ENCODE measurements at places on chromosomes 5 and 9.

- no peak for DNase-seq
Observed at GRCh38 chr9:125284855-125285254, 23.2 kb downstream of the GAPVD1 start.

DNA sequence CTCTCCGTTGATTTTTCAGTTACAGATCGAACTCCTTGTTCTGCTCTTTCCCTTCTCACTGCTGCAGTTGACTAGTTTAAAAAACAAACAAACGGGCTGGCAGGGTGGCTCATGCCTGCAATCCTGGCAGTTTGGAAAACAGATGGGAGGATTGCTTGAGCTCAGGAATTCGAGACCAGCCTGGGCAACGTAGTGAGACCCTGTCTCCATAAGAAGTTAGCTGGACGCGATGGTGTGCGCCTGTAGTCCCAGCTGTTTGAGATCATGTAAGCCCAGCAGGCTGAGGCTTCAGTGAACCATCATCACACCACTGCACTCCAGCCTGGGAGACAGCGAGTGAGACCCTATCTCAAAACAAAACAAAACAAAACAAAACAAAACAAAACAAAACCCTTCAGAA lies 51.4 kb upstream of the NCS1 start:
- DNase-seq: no peak

DNA sequence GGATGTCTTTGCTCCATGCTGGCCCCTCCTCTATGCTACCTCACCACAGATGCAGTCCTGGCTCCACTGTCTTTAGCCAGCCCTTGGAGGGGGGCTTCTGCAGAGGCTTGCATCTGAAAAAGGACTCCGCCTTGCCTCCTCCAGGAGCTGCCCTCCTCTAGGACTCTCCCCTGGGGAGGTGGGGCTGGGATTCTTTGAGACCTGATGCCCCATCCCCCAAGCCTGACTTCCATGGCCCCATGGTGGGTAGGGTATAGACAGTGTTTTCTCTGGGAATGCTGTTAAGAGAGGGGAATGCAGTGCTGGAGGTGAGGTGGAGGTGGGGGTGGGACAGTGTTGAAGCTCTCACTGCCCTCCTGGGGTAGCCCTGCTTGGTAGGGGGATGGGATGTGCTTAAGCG lies 14.3 kb downstream of the JADE2 start:
- DNase-seq: no peak

DNA sequence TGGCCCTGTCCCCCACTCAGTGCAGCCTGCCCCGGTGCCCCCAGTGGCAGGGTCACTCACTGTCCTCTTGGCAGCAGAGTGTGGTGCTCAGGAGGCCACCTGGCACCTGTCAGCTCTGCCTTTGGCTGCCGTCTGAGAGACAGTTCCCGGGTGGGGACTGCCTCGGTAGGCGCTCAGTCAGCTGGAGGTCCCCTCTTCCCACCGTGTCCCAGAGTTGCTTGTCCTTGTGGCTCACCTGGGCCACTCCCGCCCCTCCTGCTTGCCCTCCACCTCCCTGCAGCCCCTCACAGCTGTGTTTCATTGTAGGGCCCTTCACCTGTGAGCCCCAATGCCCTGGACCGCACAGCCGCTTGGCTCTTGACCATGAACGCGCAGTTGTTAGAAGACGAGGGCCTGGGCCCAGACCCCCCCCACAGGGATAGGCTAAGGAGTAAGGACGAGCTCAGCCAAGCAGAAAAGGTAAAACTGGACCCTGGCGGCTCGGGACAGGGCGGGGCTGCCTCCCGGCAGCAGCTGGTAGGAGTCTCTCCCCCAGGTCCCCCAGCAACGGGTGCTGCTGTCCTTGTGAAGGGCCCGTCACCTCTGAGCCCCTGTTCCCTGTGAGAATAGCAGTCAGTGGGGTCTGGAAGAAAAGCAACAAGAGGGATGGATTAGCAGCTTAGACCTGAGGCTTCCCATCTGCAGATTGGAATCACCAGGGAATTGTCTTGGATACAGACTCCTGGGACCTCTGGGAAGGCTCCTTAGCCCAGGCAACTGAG lies 122.7 kb downstream of the DAB2IP start:
- no peak for DNase-seq

- peak; percentile 86 for DNase-seq
Observed at GRCh38 chr9:134895908-134896833, 15.6 kb downstream of the FCN2 start.

- DNase-seq: no peak
Observed at GRCh38 chr5:176725521-176726280, 78.4 kb downstream of the TSPAN17 start.

DNA sequence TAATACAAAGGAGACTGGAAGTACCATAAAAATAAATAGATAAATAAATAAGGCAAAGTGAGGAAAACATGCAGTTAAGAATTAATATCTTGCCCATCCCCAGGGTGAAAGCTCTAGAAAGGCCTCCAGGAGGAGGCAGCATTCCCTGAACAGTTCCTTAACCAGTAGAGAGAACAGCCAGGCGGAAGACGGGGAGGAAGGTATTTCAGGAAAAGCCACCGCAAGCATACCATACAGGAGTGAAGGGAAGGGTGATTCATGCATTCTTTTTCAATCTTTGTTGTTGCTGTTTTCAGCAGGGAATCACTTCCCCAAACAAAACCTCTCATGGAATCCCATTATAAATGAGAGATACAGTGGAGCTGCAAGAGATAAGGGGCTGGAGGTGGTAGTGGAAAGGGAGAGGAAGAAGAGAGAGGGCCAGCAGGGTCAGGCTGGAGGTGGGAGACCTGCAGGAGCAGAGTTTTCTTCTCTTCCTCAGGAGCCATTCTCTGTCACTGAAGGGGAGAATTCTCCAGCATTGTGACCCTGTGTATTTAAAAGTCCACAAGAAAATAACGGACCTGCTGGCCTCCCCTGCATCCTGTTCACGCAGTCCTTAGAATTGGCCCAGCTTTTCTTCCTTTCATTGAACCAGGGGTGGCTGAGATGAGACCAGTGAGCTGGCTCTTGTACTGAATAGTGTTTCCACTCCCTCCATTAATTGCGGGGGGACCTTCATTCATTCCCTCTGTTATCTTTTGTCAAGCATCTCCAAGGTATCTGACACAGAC lies 255.9 kb downstream of the FAM114A2 start:
- no peak for DNase-seq

GRCh38 chr5:147626464-147626863 lies 116.6 kb upstream of the DPYSL3 start:
- DNase-seq: no peak

- no peak for DNase-seq
Observed at GRCh38 chr5:136985785-136986475, 513.2 kb downstream of the SPOCK1 start.

- no peak for DNase-seq
Observed at GRCh38 chr5:138952962-138953361, 77.8 kb upstream of the LRRTM2 start.

All from HFF-Myc (cell line).